Progenitor cell of endocrine pancreas (in vitro differentiated cells): ENCODE measurements at places on chromosomes 12 and 14. TPM values are rescaled to one million over a fixed set of nuclear protein-coding genes. Genes with fewer than 3 reads are reported as not detected.

Gene PMEL
- 3.7 and 6.3 TPM in 2 replicates for total RNA-seq

GRCh38 chr14:80906946-80907345, 34.6 kb downstream of the CEP128 start:
- no peak for DNase-seq

DNA sequence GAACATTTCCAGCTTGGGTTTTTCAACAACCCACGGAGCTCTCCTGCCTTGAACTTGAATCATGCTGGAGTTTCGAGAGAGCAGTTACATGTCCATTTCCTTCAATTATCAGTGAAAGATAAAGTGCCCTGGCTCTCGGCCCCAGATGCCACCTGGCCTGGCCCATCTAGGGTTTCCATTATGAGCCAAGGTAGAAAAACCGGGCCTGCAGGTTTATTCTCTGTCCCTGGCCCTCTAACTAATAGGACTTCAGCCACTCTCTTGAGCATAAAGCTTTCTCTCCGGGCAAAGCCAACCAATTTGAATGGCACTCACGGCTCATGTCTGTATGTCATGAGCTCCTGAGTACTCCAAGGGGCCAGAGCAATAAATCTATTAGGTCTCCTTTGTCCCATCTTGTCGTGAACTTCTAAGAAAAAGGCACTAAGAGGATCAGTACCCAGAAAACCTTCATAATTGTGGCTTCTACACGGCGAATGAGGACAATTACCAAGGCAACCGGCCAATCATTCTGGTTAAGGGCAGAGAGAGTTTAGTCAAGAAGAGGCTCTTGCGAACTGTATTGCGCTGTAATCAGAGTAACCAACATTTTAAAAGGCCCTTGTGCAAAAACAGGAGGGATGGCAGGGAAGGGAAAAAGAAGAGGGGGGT, 392.3 kb downstream of the MED13L start:
- no peak for DNase-seq

- DNase-seq = no peak
These were observed 9.6 kb downstream of the APOBEC1 start for GRCh38 chr12:7656121-7656520.

GRCh38 chr14:75150150-75150549, 23.3 kb upstream of the NEK9 start:
- no peak for DNase-seq

DNA sequence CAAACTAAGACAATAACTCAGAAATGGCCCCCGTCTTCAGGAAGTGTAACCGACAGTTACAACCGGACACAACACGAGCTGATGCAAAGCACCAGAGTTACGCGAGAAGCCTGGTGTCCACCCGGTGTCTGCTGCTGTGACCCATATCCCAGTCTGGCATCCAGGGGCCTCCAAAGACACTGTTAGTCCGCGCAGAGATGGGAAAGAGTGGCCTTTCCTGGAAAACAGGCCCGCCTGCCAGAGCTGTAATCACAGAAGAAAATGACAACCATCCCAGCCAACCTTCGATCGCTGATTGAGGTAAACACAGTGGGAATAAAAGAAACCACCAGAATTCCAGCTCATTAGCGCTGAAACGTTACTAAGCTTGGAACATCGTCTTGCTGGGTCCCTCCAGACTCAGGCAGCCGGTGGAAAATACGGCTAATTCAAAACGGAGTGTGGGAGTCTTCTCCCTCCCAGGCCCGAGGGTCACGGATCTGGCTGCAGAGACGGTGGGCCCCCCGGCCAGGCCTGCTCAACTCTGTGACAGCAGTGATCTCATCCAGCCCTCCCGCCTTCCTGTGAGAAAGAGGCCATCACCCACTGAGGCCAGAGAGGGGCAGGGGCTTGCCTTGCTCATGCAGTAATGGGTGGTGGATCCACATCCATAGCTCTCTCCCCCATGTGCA, 273.9 kb upstream of the RTL1 start:
- DNase-seq = no peak

- DNase-seq = no peak
These were observed 107.0 kb downstream of the ATXN7L3B start for GRCh38 chr12:74644681-74645080.

Gene RPGRIP1
- total RNA-seq = 0.19 and 0.58 TPM in 2 replicates

Gene HRK
- total RNA-seq = 5.5 and 6.9 TPM in 2 replicates

GRCh38 chr14:54929556-54929955, 26.9 kb upstream of the GCH1 start:
- DNase-seq = no peak

- DNase-seq = no peak
These were observed 14.1 kb downstream of the ACACB start for GRCh38 chr12:109130297-109131153.

- DNase-seq = no peak
These were observed 133.6 kb downstream of the TTLL5 start for GRCh38 chr14:75794615-75795038.

DNA sequence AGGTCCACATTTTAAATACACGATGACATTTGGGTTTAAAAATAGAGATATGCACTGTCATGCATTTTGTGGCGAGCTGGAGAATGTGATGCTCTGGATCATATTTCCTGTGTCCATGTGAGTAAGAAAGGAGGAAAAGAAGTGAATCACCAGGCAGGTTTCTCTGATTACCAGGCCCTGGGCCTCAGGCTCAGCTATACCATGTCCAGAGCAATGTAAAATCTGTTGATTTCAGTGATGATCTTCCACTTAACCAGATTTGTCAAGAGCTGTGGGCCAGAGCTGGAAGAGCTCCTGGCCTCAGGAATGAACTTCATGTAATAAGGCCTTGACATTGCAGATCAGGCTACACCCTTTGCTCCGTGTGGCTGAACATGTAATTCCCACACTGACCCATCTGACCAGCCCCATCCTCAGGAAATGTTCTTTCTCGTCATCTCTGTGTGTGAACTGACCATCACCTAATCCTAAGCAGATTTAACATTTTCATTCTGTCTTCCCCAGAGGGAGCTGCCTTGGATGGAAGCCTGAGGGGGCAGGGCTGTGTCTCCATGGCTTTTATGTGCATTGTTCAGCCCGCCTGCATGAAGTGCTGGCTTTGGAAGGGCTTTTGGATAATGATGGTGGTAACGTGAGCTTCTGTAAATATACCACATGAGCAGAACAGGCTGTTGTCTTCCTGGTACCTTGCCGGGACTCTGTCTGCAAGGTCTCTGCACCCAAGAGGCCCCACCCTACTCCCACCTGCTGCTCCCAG, 54.5 kb downstream of the CRACR2A start:
- DNase-seq = no peak

DNA sequence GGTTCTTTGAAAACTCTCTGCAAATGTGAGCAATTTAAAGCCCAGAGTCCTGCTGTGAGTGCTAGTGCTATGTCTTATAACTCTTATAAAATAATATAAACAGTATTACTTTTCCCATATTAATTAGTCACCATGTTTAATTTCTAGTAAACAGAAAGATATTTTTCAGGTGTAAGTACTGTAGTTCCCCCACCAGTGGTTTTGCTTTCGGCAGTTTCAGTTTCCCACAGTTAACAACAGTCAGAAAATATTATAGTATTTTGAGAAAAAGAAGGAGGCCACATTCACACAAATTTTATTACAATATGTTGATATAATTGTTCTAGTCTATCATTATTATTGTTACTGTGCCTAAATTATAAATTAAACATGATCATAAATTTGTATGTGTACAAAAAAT, 800.5 kb downstream of the LRFN5 start:
- DNase-seq = no peak

DNA sequence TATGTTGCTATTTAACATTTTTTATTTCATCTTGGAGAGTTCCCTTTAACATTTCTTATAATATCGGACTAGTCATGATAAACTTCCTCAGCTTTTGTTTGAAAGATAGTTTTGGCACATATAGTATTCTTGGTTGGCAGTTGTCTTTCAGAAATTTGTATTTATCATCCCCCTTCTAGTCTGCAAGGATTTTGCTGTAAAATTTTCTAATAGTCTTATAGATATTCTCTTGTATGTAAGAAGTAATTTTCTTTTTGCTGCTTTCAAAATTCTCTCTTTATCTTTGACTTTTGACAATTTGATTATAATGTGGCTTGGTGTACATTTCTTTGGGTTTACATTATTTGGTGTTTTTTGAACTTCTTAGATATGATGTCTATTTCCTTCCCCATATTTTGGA, 116.0 kb upstream of the AVPR1A start:
- no peak for DNase-seq

Gene TGFB3
- 10.3 and 11.7 TPM in 2 replicates for total RNA-seq

GRCh38 chr12:49557917-49558215, 10.1 kb downstream of the MCRS1 start:
- DNase-seq = no peak

GRCh38 chr12:41627476-41627875, 439.4 kb downstream of the PDZRN4 start:
- no peak for DNase-seq

DNA sequence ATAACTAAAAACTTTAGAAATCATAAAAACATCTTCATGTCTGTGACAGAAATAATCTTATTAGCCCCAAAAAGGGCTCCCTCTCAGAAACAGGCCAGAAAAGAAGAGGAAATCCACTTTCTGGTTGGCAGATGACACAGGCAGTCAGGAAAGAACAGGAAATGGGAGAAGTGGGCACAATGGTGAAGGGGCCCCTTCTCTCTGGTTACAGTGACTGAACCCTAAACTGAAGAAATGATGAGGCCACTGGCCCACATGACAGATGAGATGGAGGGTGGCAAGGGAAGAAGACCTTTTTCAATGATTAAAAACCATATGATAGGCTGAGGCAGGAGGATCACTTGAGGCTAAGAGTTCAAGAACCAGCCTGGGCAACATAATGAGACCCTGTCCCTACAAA, 21.1 kb downstream of the TCTN1 start:
- no peak for DNase-seq

- no peak for DNase-seq
These were observed 2.5 kb downstream of the TMEM253 start for GRCh38 chr14:21103411-21103709.

Gene GDF3
- total RNA-seq = not detected in 2 replicates

- DNase-seq = no peak
These were observed 71.5 kb downstream of the AACS start for GRCh38 chr12:125136702-125137101.

GRCh38 chr14:63573581-63573980, 30.4 kb upstream of the PPP2R5E start:
- DNase-seq = no peak

Gene TEX22
- total RNA-seq = 2.4 and 3.5 TPM in 2 replicates

GRCh38 chr12:64890873-64891468, 66.5 kb downstream of the TBC1D30 start:
- DNase-seq = no peak

DNA sequence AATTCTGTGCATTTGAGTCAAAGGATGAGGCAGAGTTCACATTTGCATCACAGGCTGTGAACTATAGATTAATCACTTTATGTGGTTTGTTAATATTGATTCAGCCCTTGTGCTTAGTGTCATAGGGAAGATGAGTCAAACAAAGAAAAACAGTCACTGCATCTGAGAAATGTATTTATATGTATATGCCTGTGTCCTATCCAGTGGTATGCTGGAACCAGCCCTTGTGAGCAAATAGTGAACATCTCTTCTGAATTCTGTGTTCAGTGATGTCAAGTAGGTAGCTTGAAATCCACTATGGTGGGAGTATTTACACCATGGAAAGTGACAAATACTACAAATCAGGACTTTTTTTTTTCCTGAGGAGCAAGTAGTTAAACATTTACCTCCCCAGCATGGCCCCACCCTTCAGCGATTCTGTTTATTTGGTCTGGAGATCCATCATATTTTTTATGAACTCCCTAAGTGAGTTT, 128.5 kb downstream of the HMGA2 start:
- no peak for DNase-seq

Gene SMCO2
- 1.4 and 1.6 TPM in 2 replicates for total RNA-seq

- no peak for DNase-seq
These were observed 31.3 kb downstream of the CYP46A1 start for GRCh38 chr14:99715266-99716000.

DNA sequence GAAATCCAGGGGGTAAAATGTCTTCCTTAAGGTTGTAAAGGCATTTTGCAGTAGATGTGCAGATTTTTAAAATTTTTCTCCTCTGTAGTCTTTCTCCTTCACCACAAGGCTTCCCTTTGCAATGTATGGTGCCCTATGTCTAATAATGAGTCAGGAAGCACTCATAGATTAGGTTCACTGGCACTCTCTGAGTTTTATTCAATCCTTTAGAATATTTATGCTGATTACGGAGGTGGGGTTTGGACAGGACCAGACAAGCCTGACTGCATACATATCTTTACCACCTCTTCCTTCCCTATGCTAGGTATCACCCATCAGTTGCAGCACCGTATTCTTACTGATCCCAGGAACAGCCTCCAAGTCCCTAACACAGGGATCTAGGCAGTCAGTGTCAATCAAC, 99.5 kb downstream of the NEDD1 start:
- DNase-seq = no peak

DNA sequence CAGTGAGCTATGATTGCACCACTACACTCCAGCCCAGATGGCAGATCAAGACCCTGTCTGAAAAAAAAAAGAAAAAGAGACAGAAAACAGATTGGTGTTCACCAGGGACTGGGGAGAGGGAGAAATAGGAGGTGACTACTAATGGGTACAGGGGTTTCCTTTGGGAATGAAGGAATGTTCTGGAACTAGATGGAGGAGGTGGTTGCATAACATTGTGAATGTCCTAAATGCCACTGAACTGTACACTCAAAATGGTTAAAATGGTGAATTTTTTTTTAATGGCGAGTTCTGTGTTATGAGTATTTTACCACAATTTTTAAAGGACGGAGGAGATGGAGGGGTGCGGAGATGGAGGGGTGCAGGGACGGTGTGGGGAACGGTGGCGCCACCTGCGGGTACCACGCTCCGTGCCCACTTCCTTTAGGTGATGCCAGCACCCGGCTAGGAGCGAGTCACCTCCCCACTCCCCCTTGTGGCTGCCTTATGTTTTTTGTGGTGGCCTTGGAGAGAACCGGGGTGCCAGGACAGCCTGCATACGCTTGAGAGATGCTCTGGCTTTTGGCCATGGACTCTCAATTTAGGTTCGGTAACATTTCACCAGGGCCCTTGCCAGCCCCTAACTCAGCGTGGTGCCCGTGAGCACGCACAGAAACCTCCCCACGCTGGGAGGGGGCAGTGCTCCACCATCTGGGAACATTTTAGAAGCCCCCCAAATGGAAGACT, 16.1 kb downstream of the UBC start:
- no peak for DNase-seq

DNA sequence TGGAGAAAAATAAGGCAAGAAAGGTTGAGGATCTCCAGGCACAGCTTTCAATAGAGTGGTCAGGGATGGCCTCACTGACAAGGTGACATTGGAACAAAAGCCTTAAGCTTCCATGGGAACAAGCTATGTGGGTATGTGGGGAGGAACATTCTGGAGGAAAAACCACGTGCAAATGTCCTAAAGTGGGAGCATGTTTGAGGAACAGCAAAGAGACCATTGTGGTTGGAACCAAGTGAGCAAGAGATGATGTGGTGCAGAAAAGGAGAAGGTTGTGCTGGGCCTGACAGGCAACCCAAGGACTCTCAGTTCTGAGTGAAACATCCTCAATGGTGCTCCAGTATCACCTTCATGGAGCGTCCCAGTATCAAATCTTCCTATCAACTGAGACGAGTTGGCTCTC, 184.0 kb downstream of the CAND1 start:
- DNase-seq = no peak

GRCh38 chr12:110224379-110225304, 56.4 kb upstream of the ATP2A2 start:
- no peak for DNase-seq

Gene APOF
- not detected in 2 replicates for total RNA-seq
